Activated naive CD4-positive, alpha-beta T cell treated with anti-CD3 and anti-CD28 coated beads, Interleukin-2, amount 50 U/mL, for 72 hours (primary cell): ENCODE measurements at places on chromosomes 2 and 18. TPM values are rescaled to one million over a fixed set of nuclear protein-coding genes. Genes with fewer than 3 reads are reported as not detected.

GRCh38 chr2:237434866-237435311, 20.9 kb upstream of the COL6A3 start:
- DNase-seq, result peak; percentile 85

GRCh38 chr2:222024932-222025880, 273.6 kb downstream of the PAX3 start:
- no peak for DNase-seq

DNA sequence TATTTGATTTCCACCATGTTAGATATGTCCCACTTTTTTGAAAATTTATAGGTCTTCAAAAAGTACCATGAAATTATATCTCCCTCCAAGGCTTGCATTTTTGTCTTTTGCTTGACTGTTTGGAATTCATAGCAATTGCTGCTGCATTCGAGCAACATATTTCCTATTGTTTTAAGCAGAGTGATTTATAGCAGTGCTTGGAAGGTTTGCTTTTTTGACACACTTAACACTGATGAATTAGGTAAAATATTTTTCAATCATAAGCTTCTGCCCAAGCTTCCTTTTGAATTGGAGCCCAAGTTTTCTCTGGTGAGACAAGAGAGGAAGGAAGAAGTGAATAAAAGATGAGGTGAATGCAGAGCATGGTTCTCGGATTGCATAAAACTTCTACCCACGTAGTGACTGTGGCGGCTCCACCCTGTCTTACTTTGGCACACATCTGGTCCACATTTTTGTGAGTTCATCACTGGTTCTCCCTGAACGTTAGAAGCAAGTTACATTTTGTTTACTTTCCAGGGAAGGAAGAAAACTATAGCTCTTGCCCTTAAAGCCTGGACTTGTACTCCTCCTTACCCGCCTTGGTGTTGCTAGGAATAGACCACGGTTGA, 667.0 kb downstream of the TSN start:
- no peak for DNase-seq

DNA sequence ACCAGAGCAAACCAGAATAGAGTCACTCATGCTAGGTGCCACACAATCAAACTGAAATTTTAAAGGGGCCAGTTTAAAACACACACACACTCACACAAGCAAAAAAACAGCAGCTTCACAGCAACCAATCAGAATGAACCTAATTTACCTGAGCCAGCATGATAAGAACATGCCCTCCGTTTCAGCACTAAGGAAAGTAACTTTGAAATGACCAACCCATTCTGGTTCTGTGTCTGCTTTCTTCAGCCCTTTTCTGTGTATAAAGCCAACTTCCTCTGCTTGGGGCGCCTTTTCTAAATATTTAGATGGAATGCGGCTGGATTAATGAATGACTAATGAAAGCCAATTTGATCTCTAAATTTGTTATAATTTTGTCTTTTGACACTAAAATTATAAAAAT, 629.1 kb downstream of the ZEB2 start:
- no peak for DNase-seq

DNA sequence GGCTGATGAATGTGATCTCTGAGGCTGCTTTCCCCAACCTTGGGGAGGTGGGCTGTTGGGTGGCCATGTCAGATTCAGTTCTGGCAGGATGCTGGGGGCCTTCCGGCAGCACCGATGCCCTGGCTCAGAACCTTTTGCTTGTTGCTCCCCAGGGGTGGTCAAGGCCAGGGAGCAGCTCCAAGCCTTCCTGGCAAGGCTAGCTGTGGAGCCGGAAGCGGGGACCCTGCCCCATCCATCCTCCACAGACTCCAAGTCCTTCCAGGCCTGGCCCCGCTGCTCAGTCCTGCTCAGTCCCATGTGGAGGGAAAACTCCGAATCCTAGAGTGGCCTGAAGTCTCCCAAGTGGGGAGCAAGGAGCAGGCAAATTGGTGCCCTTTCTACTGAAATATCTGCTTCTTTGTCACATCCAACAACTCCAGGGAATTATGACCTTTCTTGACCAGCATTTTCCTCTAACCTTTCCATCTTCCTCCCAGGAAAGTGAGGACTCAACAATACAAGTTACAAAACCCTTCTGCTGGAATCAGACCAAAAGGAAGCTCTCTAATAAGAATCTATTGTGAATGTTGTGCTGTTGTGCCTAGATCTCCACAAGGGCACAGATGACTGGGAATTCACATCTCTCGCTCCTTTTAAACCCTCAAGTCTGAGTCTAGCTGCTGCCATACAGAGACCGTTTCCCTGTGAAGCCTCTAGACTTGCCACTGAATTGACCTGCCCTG, 134.0 kb downstream of the MCFD2 start:
- no peak for DNase-seq

DNA sequence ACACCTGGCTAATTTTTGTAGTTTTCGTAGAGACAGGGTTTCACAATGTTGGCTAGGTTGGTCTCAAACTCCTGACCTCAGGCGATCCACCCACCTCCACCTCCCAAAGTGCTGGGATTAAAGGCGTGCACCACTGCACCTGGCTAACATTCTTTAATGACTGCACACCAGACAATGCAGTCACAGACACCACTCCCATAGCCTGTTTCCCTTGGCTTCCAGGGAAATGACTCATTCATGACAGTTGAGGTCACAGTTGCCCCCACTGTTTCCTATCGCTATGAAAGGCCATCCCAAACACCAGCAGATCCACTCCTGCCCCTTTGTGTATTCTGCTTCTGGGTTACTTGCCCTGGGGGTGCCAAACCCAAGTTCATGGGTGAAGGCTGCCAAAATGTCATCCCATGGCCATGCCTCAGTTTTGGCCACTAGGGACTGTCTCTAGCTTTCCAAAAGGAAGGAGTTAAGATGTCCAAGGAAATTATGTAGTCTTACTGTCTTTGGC, 8.7 kb downstream of the CHMP1B start:
- no peak for DNase-seq

GRCh38 chr18:38421872-38422615, 856.4 kb upstream of the CELF4 start:
- no peak for DNase-seq

- DNase-seq, result no peak
Observed at GRCh38 chr18:52850031-52850560, 510.1 kb downstream of the DCC start.

- DNase-seq, result no peak
Observed at GRCh38 chr2:130231656-130232055, 33.4 kb upstream of the TUBA3E start.

- no peak for DNase-seq
Observed at GRCh38 chr18:27674411-27674810, 489.3 kb upstream of the CHST9 start.

GRCh38 chr2:119427756-119428155, 3.9 kb upstream of the TMEM37 start:
- DNase-seq, result no peak

DNA sequence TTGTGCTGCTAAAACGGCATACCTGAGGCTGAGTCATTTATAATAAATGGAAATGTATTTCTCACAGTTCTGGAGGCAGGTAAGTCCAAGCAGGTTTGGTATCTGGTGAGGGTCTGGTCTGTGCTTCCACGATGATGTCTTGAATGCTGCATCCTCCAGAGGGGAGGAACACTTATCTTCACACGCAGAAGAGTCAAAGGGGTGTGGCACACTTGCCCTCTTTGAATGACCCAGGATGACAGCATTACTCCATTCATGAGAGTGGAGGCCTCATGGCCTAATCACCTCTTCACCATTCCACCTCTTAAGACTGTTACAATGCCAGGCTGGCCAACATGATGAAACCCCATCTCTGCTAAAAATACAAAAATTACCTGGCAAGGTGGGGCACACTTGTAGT, 61.0 kb downstream of the NCAPH start:
- DNase-seq, result no peak

GRCh38 chr2:210528716-210529115, 27.7 kb upstream of the CPS1 start:
- no peak for DNase-seq

GRCh38 chr2:218755567-218756404, 26.2 kb upstream of the CYP27A1 start:
- DNase-seq, result no peak

DNA sequence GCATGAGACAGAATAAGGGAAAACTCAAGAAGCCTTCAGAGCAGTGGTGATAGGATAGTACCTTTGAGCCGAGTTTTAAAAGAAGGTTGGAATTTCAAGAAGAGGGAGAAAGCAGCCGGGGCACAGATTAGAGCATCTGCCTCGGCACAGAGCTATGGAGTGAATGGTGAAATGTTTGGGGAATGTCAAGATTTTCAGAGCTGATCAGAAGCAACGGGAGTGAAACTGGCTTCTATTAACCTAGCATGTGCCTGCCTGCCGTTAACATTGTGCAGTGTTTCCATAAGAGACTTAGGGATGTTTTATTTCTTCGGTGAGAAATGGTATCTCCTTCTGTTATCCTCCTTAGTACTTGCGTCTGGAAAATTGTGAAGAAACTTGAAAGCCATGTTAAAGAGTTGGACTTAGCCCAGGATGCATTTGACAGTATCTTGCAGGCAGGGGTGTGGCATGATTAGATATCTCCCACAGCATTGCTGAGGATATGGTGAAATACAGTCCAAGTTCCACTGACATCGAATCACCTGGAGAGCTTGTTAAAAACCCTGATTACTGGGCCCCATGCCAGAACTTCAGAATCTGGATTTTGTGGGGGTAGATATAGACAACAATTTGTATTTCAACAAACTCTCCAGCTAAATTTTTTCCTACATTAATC, 96.8 kb upstream of the PPP1CB start:
- DNase-seq, result no peak

GRCh38 chr2:133682347-133682746, 114.1 kb upstream of the NCKAP5 start:
- no peak for DNase-seq

DNA sequence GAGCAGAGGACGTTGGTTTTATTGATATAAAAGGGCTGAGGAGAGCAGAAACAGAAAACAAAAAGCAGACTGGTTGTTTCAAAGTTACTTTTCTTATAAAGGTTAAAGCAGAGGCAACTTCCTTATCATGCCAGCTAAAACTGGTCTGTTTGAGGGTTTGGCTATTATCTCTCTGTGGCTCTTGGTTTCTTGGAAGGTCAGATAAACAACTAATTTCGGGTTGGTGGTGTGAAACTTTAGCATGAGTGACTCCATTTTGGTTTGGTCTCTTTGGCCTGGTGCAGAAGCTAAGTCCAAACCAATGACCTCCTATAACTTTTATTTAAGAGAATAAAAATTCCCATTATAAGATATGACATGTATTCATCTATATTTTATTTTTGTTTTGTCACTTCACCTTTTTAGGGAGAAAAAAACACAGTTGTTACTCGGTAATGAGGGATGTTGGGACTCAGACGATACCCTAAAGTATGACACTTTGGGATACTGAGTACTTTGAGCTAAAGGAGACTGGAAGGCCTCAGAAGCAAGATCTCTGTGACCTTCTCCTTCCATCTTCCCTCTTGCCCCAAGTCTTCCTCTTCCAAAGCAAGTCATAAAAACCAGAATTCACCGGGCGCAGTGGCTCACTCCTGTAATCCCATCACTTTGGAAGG, 23.3 kb downstream of the TNFAIP6 start:
- no peak for DNase-seq

- no peak for DNase-seq
Observed at GRCh38 chr2:32377928-32378327, 21.1 kb downstream of the BIRC6 start.

GRCh38 chr2:2796207-2796606, 465.1 kb upstream of the MYT1L start:
- DNase-seq, result no peak

GRCh38 chr2:214410918-214411554, at the start of gene VWC2L:
Gene VWC2L, plus strand, starts transcription at chr2:214411054. Its CDS starts 3,140 bp downstream, at chr2:214414194.
- DNase-seq, result peak; percentile 17

- no peak for DNase-seq
Observed at GRCh38 chr18:60951091-60951490, 382.1 kb upstream of the CDH20 start.

- DNase-seq, result no peak
Observed at GRCh38 chr2:168359082-168359481, 97.0 kb upstream of the CERS6 start.

DNA sequence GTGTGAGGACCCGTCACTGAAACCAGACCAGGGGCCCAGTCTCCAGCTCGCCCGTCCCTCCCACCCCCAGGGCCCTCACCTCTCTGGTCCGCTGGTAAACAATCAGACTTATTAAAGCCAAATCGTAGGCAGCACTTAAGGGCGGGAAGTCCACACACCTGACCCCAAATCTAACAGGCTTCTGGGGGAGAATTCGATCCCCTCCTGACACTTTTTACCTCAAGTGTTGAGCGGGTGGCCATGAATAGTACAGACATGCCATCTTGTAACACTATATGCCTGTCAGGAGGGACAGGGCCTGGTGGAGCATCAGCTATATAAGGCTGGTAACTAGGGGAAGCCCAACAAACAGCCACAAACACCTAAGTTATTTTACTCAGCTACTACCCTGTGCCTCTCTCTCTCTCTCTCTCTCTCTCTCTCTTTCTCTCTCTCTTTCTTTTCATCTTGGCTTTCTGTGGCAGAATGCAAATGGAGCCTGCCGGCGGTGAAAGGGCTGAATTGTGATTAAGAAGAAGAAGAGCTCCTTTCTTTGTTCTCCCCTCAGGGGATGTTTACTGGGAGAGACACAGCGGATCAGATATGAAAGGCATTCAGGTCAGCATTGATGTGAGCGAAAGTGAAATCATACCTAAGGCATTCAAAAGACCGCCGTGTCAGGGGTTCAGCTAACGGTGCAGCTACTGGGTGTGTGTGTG, 9.5 kb downstream of the ZEB2 start:
- no peak for DNase-seq

DNA sequence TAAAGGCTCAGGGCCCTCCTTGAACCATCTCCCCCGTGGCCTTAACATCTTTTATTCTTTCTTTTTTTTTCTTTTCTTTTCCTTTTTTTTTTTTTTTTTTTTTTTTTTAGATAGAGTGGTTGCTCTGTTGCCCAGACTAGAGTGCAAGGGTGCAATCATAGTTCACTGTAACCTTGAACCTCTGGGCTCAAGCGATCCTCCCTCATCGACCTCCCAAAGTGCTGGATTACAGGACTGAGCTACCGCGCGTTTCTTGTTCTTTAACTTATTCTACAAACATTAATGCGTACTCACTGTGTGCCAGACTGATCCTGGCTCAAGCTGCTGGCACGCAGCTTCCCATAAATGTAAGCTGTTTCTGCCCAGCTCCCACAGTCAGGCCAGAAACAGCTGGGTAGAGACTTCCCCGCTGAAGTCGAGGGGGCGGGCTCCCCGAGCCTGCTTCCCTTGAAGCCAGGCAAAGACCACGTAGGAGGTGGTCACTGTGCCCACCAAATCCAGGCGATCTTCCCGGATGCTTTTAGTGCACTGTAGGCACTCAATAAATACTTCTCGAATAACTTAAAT, 29.2 kb upstream of the ATP6V1B1 start:
- DNase-seq, result no peak

CHRND gene
- total RNA-seq, result not detected

TMEM37 gene
- total RNA-seq, result not detected

TMEM169 gene
- total RNA-seq, result 1.8 TPM

SH3RF3 gene
- total RNA-seq, result 1.7 TPM

PCARE gene
- total RNA-seq, result not detected

RDH14 gene
- total RNA-seq, result 8.2 TPM

SCN1A gene
- not detected for total RNA-seq

CERS6 gene
- 11.0 TPM for total RNA-seq

ZSWIM2 gene
- not detected for total RNA-seq
